ENCODE measurements at places on chromosomes 6 and 20. TPM values are rescaled to one million over a fixed set of nuclear protein-coding genes. Genes with fewer than 3 reads are reported as not detected.
A peak's percentile ranks its signal among the peaks of the same experiment; 100 is the strongest.

The SLC4A11 gene
- total RNA-seq: 1.1 TPM

The RNF39 gene
- total RNA-seq: 0.06 TPM

The BTNL2 gene
- total RNA-seq: not detected

The CDC40 gene
- 24.5 TPM for total RNA-seq

The TRIM38 gene
- total RNA-seq: 3.8 TPM

The OXT gene
- not detected for total RNA-seq

The NMBR gene
- not detected for total RNA-seq

The COL10A1 gene
- not detected for total RNA-seq

The BHLHE23 gene
- not detected for total RNA-seq

The OR2J2 gene
- total RNA-seq: not detected

The SALL4 gene
- total RNA-seq: not detected

The CARMIL1 gene
- total RNA-seq: 8.8 TPM

The RUNX2 gene
- 2.6 TPM for total RNA-seq

The SCUBE3 gene
- 1.0 TPM for total RNA-seq

GRCh38 chr6:32189069-32189741, 797 bp downstream of the PBX2 start:
- DNase-seq: no peak

GRCh38 chr6:13668291-13668928, 43.2 kb downstream of the RANBP9 start:
- DNase-seq: peak; percentile 11

GRCh38 chr6:160333841-160334240, 14.3 kb upstream of the SLC22A3 start:
- no peak for DNase-seq

- peak; percentile 86 for DNase-seq
Measured at GRCh38 chr6:150491131-150491810, 108.4 kb upstream of the PLEKHG1 start.

GRCh38 chr20:21241406-21241805, 61.7 kb upstream of the XRN2 start:
- no peak for DNase-seq

DNA sequence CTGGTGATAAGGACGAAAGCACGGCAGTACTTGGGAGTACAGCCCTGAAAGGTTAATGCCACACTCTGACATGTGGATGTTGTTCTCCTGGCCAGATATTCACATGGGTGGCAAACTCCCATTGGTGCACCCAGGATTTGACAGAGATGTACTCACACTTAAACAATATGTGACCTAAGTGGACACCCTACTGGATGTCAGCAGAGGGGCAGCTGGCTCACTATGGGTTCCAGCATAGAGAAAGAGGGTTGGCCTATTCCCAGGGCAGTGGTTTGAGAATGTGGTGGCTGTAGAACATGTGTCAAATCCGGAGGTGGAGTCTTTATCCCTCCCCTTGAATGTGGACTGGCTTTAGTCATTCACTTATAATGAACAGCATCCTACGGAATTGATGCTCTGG, 333.2 kb downstream of the DHX35 start:
- no peak for DNase-seq

- DNase-seq: peak; percentile 74
Measured at GRCh38 chr6:47483853-47484546, 6.4 kb downstream of the CD2AP start.

GRCh38 chr6:3698021-3698420, 53.5 kb downstream of the PXDC1 start:
- no peak for DNase-seq

DNA sequence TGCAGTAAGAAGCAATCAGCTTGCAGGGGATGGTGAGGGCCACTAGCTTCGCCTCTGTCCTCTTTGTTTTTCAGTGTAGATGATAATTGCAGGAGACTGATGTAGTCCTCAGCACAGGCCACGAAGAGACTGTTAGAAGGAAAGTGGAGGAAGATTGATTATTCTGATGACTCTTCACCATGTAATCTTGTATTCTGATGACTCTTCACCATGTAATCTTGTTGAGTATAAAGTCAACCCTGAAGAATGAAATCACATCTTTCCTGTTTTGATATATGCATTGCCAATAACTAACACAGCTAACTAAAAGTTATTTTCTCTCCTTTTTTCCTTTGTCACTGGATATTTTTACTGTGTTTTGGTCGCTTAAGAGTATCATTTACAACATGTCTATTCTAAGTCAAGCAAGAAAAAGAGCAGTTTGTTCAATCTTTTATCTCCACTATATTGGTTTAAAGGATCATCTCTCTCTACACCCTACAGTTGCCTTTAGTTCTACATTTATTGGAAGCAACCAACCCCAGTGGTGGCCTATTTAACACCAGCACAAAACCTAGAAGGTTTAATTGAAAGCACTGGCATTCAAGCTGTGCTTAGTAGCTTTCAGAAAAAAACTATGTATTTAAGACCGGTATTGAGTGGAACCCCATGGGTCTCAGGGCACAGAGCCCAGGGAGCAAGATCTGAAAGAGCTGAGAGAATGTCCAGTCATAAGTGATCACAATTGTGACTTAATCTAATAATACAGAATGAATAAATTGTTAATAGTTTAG, 107.2 kb upstream of the BTBD3 start:
- peak; percentile 61 for DNase-seq

GRCh38 chr6:3665608-3666007, 85.9 kb downstream of the PXDC1 start:
- no peak for DNase-seq

DNA sequence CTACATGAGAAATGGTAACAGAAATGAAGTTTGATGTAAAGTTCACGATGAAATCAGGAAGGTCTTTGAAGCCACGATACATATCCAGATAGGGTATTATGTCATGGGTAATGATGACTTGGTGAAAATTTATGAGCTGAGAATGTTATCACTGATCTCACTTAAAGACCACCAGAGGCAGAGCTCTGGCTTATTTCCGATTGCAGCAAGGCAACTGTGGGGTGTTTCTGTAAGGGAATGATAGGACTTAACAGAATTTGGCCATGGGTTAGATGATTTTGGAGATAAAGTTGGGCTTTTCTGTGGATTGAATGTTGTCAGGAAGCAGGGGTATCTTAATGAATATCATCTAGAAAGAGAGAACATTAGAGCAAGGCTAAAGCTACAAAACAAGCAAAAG, 508.4 kb downstream of the HDGFL1 start:
- no peak for DNase-seq

- peak; percentile 53 for DNase-seq
Measured at GRCh38 chr6:5379647-5380242, 118.4 kb downstream of the FARS2 start.

- peak; percentile 35 for DNase-seq
Measured at GRCh38 chr20:51650685-51651134, 108.2 kb upstream of the NFATC2 start.

DNA sequence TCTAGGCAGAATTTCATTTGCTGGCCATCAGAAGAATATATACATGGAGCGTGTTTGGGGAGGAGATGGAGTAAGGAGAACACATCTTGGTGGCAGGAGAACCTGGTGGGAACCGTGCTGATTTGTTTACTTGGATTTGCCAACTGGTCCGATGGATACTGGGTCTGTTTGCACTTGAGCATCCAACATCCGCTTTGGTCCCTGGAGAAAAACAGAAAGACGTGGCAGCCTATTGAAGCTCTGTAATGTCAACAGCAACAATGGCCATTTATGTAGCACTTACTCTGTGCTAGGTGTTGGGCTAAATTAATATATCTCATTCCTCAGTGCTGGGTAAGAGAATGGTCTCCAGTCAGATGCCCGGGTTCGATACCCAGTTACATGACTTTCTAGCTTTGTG, 125.6 kb downstream of the BCAS1 start:
- DNase-seq: no peak

- no peak for DNase-seq
Measured at GRCh38 chr6:104632588-104632987, 227.1 kb downstream of the HACE1 start.

DNA sequence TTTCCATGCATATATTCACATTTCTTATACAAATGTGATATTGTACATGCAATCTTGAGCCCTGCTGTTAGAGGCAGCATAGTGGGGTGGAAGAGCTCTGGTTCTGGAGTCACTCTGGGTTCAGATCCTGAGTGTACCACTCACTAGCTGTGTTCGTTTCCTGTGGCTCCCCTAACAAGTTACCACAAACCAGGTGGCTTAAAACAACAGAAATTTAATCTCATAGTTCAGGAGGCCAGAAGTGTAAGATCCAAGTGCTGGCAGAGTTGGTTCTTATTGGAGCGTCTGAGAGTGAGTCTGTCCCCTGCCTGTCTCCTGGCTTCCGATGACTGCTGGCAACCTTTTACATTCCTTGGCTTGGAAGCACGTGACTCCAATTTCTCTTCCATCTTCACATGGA, 115.6 kb downstream of the MAP3K7 start:
- DNase-seq: peak; percentile 36

DNA sequence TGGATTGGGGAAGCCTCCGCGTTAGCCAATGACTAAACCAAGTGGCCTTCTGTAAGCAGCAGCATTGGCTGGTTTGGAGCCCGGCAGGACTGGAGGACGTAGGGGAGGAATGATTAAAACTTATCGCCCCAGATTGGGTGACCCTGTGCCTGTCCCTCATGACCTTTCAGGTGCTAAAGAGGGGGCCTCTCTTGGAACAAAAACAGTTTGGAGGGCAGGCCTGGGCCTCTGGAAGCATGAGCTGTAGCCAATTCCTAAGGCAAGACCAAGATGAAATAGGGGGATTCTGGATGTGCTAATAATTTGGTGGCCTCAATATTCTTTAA, 1.4 kb downstream of the GMPR start:
- DNase-seq: no peak

- DNase-seq: no peak
Measured at GRCh38 chr20:23125625-23126191, 39.6 kb upstream of the CD93 start.

GRCh38 chr20:7980332-7981046, 39.1 kb downstream of the TMX4 start:
- DNase-seq: peak; percentile 60

DNA sequence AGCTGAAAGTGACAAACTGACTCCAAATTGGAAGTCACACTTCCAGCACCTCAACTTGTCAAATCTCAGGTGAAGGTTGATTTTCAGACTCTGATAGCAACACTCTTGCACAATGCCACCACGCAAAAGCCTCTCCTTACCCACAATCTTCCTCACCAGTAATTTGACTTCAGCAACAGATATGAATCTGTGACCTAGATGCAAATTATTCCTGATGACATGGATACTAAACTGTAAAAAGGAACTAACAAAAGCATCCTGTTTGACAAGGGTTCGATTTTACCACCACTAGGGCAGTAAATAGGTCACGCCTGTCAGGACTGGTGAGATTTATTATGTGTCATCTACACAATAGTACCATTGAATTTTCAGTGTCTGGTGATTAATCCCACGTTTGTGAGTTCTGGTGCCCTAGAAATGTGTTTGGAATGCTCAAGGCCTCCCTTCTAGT, 134.4 kb upstream of the COL21A1 start:
- peak; percentile 62 for DNase-seq

- DNase-seq: peak; percentile 66
Measured at GRCh38 chr6:78615430-78615904, 251.9 kb upstream of the IRAK1BP1 start.

GRCh38 chr6:146345598-146345997, 198.0 kb upstream of the RAB32 start:
- no peak for DNase-seq

GRCh38 chr6:141463237-141463977, 669.3 kb upstream of the GJE1 start:
- DNase-seq: no peak

GRCh38 chr20:22339091-22339881, 245.1 kb downstream of the FOXA2 start:
- peak; percentile 71 for DNase-seq

- no peak for DNase-seq
Measured at GRCh38 chr6:149277621-149278020, 39.9 kb upstream of the TAB2 start.

DNA sequence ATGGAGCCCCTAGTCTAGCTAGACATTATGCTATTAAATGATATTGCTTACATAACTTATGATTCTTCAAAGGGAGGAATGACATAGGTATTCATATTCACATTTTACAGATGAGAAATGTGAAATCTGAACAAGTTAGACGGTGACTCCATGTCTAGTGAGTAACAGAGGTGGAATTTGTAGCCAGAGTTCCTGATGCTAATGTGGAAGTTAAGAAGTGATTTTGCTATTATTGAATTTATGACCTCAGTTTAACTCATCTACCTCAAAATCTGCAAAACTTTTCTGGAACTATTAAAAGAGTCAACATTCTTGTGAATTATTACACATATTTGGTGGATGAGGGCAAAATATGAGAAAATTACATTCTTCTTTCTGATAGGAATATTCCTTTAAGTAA, 347.6 kb upstream of the MMS22L start:
- peak; percentile 7 for DNase-seq

DNA sequence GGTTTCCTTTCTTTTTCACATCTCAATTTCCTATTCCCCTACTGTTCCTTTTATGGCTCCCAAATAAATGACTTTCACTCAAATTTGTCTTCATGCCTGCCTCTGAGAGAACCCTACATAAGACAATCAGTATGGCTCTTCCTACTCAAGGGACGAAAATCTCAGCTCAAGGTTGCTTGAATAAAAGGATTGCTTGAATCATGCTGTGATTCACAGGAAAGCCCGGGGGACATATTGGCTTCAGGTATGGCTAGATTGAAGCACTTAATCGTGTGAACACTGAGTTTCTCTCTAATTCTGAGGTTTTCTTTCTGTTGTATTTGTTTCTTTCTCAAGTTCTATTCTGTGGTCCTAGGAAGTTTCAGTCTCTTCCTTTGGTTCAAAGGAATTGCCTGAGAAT, 140.3 kb upstream of the SULF2 start:
- DNase-seq: no peak

DNA sequence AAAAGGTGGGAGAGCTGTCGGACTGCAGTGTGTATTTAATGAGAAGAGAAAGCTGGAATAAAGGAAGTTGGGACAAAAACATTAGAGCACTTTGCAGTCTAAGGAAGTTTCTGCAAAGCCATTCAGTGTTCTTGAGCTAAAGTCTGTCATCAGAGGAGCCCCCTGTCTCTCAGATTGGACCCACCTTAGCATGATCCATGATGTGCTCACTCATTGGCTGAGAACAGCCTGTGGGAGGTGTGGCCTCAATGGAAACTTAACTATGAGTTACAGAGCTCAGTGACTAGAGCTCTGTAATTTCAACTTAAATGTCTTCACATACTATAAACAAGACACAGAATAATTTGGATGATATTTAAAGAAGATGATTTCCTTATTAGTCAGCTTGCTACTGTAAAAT, 437.0 kb downstream of the BTBD3 start:
- no peak for DNase-seq

DNA sequence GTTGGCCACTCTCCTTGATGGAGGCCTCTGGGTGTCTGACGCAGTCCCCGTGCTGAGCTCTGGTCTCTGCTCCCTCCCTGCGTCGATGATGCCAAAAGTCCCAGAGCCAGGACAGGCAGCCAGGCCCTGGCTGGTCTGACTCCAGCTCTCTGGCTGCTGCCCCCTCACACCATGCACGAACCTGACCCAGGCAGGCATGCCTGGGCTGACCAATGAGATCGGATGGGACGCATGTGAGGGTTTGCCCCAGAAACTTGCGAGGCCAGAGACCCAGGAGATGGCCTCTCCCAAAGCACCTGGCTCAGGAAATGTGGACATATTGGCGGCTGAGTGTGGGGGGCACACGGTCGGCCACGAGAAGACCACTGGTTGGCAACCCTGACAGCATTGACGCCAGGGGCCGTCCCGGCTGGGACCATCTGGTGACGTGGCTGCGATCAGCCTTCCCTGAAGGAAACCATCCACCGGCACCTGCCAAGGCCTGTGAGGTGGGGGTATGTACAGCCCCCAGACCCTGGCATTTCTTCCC, 51.2 kb upstream of the FRMD1 start:
- no peak for DNase-seq
